ENCODE measurements at places on chromosomes 3 and 15.

DNA sequence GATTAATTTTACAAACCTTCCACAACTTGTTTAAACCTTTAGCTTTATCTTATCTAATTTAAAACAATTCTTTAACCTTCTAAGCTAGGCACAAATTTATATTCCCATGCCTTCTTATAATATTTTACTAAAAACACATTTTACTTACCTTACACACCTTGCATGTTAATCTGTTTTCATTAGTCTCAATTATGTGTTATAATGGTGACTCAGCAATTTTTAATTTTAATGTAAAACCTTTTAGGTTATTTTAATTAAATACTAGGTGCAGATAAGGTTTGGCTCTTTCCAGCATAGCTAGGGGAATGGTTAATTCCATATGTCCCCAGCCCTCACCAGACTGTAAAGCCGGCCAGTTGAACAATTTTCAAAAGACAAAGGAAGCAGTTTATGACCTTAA lies 264.6 kb upstream of the SGO1 start:
- DNase-seq: no peak

DNA sequence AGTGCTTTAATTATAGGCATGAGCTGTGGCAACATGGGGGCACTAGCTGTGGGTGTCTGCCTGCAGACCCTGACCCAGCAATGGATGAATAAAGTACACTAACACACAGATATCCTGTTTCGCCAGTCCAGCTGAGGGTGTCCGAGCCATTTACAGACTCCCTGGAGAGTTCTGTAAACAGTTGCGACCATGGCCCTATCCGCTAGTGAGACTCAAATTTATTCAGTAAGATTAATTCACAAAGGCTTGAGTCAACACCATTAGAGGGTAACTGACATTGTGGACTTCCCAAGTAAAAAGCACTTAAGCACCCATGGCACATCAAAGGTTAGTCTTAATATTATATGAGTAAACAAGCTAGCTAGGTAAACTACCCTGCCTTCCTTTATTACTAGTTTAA lies 161.6 kb downstream of the TBL1XR1 start:
- no peak for DNase-seq

DNA sequence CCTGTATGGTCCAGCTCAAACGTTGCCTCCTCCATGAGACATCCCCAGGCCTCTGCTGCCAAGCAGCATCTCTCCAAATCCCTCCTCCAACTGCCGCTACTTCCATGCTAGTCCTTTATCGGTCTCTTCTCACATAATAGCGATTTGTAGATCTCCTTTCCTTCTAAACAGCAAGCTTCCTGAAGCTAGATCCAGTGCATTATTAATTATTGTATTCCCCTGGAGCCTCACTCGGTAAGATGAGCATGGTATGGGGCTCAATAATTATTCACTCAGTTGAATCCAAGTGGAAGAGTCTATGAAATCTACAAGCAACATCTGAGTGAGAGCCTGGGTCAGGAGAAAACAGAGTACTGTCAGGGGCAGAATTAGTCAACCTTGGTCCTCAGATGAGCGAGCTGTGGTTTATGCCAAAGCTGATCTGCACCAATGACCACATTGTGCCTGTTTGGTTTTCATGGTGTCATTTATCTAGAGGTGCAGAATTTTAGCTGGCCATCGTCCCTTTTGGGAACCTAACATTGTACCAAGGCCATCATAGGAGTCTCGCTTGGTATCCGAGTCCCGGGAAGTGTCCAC lies 93.8 kb upstream of the UBE2E1 start:
- no peak for DNase-seq

DNA sequence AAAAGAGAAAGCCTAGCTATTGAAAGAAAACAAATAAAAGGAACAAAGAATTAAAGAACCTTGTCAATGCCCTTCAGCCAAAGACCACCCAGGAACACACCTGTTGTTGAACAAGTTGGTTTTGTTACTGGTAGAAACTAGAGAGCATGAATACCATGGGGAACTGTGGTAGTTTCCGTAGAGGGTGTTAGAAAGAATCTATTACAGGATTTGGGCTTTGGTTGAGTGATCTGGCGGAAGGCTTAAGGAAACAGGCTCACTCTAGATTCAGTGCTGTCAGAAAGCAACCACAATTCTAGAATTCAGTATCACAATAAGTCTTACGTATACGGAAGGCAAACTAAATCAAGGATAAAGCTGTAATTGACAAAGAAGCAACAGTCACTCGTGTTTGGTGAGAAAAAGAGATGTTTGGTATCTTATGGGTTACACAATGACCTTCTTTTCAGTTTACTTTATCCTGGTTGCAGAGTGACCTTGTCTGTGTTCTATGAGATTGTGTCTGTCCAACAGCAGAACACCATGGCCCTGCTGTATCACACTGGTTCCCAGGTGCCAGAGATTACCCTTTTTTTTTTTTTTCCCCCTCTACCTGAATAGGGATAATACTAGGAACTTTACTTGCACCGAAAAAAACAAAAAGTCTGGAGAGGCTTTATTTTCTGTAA lies 265.9 kb downstream of the SHQ1 start:
- no peak for DNase-seq

Data from activated T-cell treated with anti-CD3 and anti-CD28 coated beads for 1 hour (primary cell).